Ascending aorta (tissue), 2 donors: ENCODE measurements at places on chromosomes 5 and 9.

DNA sequence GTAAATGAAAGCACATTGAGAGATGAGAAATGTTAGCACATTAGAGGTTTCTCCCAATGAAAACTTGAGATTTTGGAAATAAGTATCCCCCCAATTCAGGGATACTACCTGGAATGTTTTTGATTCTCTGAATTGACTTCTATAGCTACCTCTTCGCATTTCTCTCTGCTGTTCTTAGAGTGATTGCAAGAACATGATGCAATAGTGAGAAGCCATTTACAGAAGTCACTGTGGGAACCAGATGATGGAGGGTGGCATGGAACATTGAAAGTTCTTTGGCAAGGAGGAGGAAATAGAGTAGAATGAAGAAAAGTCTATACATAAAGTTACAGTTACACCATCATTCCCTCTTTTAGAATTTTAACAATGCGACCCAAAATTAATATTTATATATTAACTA, 9.2 kb downstream of the NPR3 start:
- no peak for DNase-seq

GRCh38 chr5:129361441-129362025, 98.6 kb upstream of the ADAMTS19 start:
- no peak for DNase-seq

DNA sequence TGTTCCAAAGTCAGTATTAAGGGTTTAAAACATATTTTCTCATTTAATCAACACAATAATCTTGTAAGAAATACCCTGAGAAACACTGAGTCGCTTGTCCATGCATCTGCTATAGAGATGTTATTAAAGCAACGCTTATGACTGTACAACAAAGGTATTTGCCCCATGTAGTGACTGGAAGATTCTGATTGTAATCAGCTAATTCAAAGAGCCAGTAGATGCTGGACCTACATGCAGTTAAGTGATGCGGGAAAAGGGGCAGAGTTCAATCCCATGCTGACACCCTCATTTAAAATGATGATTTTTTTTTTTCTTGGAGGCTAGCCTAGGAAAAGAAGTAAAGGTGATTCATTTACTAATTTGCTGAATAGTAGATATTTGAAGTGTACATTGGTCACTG, 149.3 kb upstream of the MTAP start:
- DNase-seq = no peak

DNA sequence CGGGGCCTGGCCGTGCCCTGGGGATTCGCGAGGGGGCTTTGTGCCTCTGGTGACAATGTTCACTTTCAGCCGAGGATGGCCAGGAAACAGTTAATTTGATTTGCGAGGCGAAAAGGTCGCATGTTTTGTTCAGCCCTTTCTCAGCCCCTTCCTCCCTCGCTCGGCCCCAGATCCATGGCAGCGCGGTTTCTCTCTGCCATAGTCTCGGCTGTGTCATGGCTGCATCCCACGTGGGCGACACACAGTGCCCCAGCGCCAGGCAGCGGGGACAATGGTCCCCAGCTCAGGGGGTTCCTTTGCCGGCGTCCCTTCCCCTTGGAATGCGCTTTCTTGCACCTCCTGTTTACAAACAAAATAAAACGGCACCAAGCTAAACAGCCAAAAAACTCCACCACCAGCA, 370.3 kb upstream of the IRX2 start:
- DNase-seq = no peak

- no peak for DNase-seq
Measured at GRCh38 chr9:93211654-93212001, 27.7 kb downstream of the WNK2 start.

DNA sequence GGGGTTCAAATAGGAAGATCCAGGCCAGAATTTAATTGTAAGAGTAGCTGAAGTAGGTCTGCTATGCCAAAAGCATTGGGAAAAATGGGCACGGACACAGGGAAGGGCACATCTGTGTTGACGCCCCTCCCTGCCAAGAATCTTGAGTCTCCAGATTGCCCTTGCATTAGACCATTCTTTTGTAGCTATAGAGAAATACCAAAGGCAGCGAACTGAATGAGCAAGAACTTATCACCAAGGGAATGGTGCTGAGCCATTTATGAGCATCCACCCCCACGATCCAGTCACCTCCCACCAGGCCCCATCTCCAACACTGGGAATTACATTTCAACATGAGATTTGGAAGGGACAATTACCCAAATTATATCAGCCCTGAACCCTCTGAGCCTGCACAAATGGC, 18.0 kb upstream of the GDA start:
- no peak for DNase-seq

- no peak for DNase-seq
Measured at GRCh38 chr9:98795295-98795955, 930 bp downstream of the ANKS6 start.
